Smooth muscle cell of bladder (primary cell): ENCODE measurements at places on chromosomes 2 and 18. TPM values are rescaled to one million over a fixed set of nuclear protein-coding genes. Genes with fewer than 3 reads are reported as not detected.

OSR1 gene
- total RNA-seq: 12.1 and 36.5 TPM in 2 replicates

TM4SF20 gene
- total RNA-seq: under 0.01 and 0.09 TPM in 2 replicates

QPCT gene
- total RNA-seq: 4.0 and 9.5 TPM in 2 replicates

EMILIN1 gene
- 203 and 242 TPM in 2 replicates for total RNA-seq

TPO gene
- total RNA-seq: not detected in 2 replicates

NCKAP5 gene
- total RNA-seq: 1.2 and 4.3 TPM in 2 replicates

ORC4 gene
- total RNA-seq: 18.8 and 23.2 TPM in 2 replicates

SNED1 gene
- total RNA-seq: 12.6 and 19.5 TPM in 2 replicates

USP34 gene
- 87.6 and 103 TPM in 2 replicates for total RNA-seq

UGT1A4 gene
- not detected in 2 replicates for total RNA-seq

SERPINE2 gene
- total RNA-seq: 376 and 786 TPM in 2 replicates
